ENCODE measurements at places on chromosomes 7 and 10. TPM values are rescaled to one million over a fixed set of nuclear protein-coding genes. Genes with fewer than 3 reads are reported as not detected.

DNA sequence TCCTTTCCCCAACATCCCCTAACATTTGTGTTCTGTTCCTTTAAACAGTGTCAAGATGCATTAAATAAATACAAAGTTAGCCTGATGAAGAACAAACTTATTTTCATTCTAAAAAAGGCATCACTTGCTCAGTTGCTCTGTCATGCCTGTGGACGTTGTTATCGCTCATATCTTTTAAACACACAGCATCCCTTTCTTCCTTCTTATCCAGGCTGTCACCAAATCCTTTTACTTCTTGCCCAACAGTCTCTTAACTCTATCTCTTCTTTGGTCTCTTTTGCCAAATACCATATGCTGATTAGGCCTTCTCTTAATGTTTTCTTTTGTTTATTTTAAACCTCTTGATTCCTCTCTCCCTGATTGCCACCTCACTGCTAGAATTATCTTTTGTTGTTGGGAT, 43.9 kb downstream of the DKK1 start:
- no peak for DNase-seq

DNA sequence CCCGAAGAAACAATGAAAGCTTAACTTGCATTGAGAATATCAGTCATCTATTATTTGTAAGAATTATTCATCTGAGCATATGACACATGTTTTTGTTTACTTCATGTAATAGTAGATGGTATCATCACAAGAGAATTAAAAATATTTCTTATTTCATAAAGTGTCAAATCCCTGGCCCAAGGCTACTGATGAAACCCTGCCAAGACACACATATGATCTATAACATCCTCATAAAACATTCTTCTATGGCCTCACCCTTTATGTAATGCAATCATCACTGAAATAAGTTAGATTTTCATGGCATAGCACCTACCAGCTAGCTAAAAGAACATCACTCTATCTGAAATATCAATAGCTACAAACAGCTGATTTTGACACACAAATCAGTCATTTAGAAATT, 385.6 kb upstream of the PHF14 start:
- DNase-seq = no peak

DNA sequence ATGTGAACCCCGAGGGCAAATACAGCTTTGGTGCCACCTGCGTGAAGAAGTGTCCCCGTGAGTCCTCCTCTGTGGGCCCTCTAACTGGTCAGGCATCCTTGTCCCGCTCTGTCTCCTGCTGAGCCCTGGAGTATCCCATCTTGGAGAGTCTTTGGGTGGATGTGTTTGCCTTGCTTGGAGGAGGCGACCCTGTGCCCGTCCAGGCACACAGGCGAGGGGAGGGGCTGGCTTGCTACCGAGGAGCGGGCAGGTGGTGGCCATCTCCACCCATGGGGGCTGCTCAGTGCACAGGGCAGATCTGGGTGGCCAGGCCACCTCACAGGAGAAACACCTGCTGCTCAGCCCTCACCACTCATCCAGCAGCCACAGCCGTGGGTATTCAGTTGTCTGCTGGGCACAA, 135.3 kb downstream of the EGFR start:
- DNase-seq = no peak

DNA sequence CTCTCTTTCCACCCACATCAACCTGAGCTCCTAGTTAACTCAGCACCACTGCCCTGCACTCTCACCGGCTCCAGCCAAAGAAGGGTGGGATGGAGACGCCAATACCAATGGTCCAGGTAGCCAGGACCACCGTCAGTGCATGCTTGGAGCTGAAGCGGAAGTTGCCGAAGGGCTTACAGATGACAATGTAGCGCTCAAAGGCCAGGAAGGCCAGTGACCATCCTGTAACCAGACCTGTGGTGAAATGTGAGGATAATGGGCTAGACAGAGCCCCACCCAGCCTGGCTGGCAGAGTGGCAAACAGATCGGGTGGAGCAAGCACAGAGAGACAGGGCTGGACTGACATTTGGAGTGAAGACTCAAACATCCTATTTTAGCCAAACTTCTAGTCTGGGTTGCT, 673 bp downstream of the OPN1SW start:
- no peak for DNase-seq

TFR2 gene
- polyA plus RNA-seq = 0.70 TPM

- no peak for DNase-seq
Observed at GRCh38 chr7:151759591-151760042, 117.3 kb downstream of the PRKAG2 start.

DNA sequence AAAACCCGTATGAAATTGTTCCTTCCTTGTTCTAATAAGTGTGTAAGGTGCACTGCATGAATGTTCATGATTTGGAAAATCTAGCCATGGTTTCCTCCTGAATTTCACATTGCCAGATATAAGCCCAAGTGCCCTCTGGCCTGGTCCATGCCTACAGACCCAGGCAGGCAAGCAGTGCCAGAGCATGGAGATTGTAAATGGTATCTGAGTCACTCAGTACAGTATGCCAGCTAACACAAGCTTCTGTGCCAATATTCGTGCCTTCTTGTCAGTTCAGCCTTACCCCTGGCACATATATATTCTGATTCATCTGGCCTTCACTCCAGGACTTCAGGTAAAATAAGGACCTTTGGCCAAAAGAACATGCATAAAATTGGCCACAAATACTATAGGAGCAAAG, 38.4 kb upstream of the PDE1C start:
- no peak for DNase-seq

OR2A42 gene
- 3.3 TPM for polyA plus RNA-seq

DNA sequence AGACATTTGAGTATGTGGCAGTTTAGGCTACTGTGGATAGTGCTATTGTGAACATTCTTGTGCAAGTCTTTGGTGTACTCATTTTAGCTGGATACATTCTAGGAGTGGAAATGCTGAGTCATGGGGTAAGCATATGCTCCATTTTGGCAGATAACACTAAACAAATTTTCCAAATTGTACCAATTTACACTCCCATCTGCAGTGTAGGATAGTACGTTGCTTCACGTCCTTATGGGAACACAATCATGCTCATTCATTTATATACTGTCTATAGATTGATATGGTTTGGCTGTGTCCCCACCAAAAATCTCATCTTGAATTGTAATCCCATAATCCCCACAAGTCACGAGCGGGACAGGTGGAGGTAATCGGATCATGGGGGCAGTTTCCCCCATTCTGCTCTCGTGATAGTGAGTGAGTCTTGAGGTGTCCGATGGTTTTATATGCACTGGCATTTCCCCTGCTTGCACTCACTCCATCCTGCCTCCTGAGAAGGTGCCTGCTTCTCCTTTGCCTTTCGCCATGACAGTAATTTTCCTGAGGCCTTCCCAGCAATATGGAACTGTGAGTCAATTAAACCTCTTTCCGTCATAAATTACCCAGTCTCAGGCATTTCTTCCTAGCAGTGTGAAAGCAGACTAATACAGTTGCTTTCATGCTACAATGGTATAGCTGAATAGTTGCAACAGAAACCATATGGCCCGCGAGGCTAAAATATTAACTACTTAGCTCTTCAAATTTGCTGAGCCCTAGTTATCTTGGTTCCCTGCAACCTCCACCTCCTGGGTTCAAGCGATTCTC, 25.6 kb downstream of the RNF216 start:
- DNase-seq = no peak

- no peak for DNase-seq
Observed at GRCh38 chr10:67487906-67488619, 207.9 kb downstream of the CTNNA3 start.

- no peak for DNase-seq
Observed at GRCh38 chr10:71968553-71969474, 4.6 kb downstream of the CHST3 start.

THNSL1 gene
- polyA plus RNA-seq = 16.6 TPM

DNA sequence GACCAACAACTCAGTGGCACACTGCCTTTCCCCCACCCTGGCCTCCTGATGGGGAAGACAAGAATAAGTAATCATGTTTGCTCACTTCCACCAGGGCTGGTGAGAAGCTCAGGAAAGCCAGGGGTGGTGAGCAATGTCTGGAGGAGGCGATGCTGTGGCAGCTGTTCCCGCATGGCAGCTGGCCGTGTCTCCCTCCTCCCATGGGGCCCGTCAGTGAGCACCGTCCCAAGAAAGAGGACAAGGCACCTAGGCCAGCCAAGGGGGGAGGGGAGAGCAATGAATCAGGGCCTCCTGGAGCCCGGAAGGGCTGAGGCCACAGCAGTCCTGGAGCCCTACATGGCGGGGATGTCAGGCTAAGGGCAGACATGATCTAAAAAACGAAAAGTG, 69.2 kb upstream of the INSIG1 start:
- no peak for DNase-seq

NKX6-2 gene
- polyA plus RNA-seq = 5.7 TPM

CCDC172 gene
- not detected for polyA plus RNA-seq

- DNase-seq = no peak
Observed at GRCh38 chr10:1559761-1560160, 177.6 kb downstream of the ADARB2 start.

DNA sequence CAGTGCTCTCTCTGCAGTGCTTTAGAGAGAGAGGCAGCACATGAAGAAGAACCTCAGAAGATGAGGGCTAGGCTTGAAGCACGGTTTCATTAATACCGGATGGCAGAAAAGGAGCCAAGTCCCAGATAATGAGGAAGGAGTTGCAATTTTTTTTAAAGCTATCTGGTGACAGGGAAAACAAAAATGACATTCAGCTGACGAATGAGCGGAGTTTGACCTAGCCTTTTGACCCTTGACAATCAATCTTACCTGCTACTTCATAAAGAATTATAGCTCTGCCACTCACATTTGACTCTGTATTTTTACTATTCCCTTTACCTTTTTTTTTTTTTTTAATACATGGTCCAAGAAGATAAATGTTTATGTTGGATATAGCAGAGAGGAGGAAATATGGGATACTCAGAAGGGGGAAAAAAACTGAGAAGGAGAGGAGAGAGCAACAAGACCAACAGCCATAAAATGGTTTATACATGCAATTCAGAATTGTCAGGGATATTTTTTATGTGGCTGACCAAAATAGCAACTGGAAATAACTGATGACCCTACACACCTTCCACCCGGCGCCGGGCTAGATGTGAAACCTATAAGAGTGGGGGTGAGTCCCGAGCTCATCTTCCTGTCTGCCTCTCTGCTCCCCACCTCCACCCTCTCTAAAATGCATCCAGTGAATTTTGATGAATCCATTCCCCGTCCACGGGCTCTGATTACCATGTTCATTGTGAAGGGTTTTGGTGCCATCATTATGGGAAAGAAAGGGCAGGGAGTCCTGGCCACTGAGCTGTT, 274.4 kb upstream of the YAE1 start:
- DNase-seq = no peak

Data from left renal cortex interstitium (tissue), 4 donors.